Neural progenitor cell (in vitro differentiated cells): ENCODE measurements at places on chromosomes 3 and 15.

GRCh38 chr3:36215241-36215640 is 165.1 kb upstream of the STAC start:
- H3K4me1 ChIP-seq, result no peaks in the 10 kb centered on the region
- no peaks in the 10 kb centered on the region for H3K27me3 ChIP-seq
- no peaks in the 10 kb centered on the region for H3K36me3 ChIP-seq
- no peak for DNase-seq
- H3K4me3 ChIP-seq, result no peak overlapping the region
- no peak overlapping the region for H3K27ac ChIP-seq

GRCh38 chr3:194265996-194266964 is 84.8 kb downstream of the CPN2 start:
- no peak for DNase-seq
- H3K4me3 ChIP-seq, result no peak overlapping the region
- H3K27me3 ChIP-seq, result no peaks in the 10 kb centered on the region
- peaks cover 46% of the 10 kb centered on the region for H3K4me1 ChIP-seq
- no peaks in the 10 kb centered on the region for H3K36me3 ChIP-seq

DNA sequence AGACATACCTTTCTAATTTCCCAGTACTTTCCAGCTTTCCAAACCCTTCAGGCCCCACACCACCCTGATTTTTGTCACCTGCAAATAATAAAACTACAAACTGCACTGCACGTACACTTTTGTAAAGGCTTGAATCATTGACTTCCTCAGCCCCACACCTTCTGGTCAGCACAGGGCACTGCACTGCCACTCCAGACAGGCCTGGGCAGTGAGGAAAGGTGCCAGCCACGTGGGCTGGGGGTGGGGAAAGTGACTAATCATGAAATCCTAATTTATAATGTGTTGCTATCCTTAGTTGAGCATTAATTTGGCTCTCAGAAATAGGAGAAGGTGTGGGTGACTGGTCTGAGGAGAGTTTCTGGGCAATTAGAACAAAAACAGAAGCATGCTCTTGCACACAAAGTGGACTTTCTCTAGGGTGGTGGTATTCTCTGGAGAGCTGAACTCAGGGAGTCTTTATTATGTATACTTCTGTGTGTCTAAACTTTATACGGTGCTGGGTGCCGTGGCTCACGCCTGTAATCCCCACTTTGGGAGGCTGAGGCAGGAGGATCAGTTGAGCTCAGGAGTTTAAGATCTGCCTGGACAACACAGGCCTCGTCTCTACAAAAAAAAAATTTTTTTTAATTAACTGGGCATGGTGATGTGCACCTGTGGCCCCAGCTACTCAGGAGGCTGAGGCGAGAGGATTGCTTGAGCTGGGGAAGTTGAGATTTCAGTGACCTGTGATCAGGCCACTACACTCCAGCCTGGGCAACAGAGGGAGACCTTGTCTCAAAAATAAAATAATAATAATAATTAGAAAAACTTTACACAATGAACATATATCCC is 58.2 kb upstream of the FLNB start:
- no peak overlapping the region for H3K27ac ChIP-seq
- H3K4me3 ChIP-seq, result no peak overlapping the region
- H3K4me1 ChIP-seq, result peaks cover 21% of the 10 kb centered on the region
- no peaks in the 10 kb centered on the region for H3K36me3 ChIP-seq
- H3K27me3 ChIP-seq, result no peaks in the 10 kb centered on the region

- H3K27me3 ChIP-seq, result no peaks in the 10 kb centered on the region
- DNase-seq, result no peak
- no peak overlapping the region for H3K4me3 ChIP-seq
- H3K36me3 ChIP-seq, result no peaks in the 10 kb centered on the region
- H3K4me1 ChIP-seq, result no peaks in the 10 kb centered on the region
- H3K27ac ChIP-seq, result no peak overlapping the region
These were observed 7.4 kb downstream of the RBSN start for GRCh38 chr3:15091575-15091974.
